Stimulated activated CD4-positive, alpha-beta T cell treated with anti-CD3 and anti-CD28 coated beads, TNF-alpha, amount 100 ng/mL, for 4 hours (primary cell): ENCODE measurements at places on chromosomes 2 and 18.
A peak's percentile ranks its signal among the peaks of the same experiment; 100 is the strongest.

DNA sequence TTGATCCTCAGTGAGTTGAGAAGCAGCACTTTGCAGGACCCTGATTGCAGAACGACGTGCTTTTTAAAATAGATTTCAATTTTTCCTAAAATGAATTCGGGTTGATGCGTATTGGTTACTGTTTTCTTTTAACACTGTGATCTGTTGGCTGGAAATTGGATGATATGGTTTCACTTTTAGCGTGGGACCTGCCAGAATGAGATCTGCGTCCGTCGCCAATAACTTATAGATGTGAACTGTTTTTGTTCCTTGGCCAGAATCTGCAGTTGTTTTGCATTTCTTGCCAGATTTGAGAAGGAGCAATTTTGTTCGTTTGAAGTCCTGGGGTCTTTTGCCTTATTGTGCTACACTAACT is 703 bp downstream of the UGGT1 start:
- DNase-seq: no peak

DNA sequence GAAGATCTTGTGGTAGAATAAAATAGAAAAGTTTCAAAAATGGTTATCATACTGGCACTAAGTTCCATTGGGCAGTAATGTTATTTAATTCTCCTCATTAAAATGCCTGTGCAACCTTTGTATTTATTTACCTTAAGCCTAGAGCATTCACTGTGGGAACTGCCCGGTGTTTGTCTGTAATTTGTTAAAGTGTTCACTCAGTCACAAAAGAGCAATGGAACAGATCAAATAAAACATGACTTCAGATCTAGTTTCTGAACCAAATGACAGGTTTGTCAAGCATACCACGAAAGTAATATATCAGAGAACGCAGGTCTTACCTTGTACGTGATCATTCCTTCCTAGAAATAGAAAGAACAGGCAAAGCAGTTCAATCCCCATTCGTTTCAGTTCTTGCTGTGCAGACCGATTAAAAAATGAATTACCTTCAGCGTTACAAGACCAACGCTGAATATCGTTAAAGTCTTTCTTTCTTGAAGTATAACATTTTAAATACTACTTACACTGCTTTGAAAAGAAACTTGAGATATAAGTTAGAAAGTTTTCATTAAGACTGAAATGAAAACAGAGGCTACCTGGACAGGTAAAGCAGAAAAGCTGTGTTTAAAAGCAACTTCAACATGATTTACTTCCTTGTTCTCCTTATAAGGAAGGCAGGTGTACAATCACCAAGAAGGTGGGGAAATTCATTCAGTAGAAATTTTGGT is at the start of gene ITGB6:
Gene ITGB6 (minus strand): TSS at position 590 of the 707 bp plus-strand sequence. CDS start 209 bp downstream, at position 381.
- no peak for DNase-seq

GRCh38 chr18:57081899-57082298 is 65.0 kb upstream of the BOD1L2 start:
- no peak for DNase-seq

- DNase-seq: no peak
Observed at GRCh38 chr2:237878-238277, 26.0 kb downstream of the SH3YL1 start.

DNA sequence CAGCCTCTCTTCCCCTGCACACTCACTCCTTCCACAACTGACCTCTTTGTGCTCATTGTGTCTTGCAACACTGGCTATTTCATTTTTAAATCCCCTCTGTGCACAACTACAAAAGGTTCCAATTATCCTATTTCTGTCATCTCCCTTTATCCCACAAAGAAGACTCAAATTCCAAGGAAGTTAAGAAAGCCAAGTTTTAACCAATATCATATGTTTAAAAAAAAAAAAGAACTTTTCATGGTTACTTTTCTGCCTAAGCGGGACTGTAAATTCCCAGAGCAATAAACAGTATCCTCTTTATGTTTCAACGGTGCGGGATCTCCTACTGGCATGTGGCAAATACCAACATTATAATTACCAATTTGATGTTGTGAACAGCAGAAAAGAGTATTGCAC is 83.8 kb downstream of the DOCK10 start:
- no peak for DNase-seq

GRCh38 chr2:109046925-109047508 is 58.0 kb upstream of the EDAR start:
- DNase-seq: no peak

DNA sequence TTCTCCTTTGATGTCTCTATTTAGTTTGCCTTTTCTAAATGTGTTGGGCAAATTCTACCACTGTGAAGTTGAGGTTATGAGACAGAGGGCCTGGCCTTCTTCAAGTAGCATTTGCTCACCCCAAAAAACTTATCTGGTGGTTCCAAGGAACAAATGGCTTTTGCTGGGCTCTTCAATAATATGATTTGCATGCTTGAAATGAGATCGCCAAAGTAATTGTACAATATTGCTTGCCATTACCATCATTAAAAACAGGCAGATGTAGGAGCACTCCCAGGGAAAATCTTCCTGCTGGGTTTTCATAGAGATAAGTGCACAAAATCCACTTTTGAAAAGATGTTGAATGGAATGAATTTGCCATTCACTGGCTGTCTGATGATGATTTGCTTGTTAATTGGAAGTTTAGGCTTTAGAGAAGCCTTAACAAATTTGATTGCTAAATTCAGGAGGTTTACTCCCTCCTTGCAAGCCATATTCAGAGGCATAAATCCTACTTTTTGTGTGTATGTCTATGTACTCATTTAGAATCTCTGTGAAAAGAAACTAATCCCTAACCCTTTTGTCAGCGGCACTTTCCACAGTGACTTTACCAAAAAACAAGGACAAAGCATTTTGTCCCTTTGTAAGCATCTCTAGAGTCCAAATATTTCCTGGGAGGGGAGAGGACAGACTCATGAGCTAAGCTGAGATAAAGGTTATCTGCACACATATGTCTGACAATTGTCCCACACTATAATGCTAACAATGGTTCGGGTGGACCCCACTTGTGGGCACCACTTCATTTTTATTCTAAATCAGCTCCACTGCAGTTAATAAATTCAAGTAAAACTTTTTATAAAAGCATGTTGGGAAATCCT is 240.8 kb upstream of the PIK3C3 start:
- no peak for DNase-seq

- DNase-seq: no peak
Observed at GRCh38 chr2:14301331-14301730, 331.2 kb upstream of the LRATD1 start.

- DNase-seq: no peak
Observed at GRCh38 chr2:59177748-59178147, 936.6 kb upstream of the FANCL start.

- no peak for DNase-seq
Observed at GRCh38 chr2:10226038-10226724, 76.5 kb upstream of the HPCAL1 start.

DNA sequence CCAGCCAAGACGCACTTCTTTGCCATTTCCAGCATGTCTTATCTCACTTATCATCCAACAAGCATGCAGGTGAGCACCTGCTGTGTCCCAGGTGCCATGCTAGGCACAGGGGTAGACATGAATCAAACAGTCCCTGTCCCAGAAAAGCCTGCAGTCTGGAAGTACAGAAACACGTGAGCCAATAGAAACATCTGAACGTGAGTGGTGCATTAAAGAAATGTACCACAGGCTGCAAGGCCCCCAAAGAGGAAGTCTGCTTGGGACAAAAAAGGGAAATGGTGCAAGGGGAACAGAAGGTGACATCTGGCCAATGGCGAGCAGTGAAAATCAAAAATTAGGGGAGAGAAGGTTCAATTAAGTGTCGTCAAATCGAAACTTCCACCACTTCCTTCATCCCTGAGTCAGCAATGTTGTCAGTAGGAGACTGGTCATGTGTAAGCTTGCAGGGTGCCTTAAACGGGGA is 17.6 kb upstream of the TMEM247 start:
- DNase-seq: no peak

GRCh38 chr18:24992491-24992890 is 359.5 kb downstream of the ZNF521 start:
- no peak for DNase-seq

DNA sequence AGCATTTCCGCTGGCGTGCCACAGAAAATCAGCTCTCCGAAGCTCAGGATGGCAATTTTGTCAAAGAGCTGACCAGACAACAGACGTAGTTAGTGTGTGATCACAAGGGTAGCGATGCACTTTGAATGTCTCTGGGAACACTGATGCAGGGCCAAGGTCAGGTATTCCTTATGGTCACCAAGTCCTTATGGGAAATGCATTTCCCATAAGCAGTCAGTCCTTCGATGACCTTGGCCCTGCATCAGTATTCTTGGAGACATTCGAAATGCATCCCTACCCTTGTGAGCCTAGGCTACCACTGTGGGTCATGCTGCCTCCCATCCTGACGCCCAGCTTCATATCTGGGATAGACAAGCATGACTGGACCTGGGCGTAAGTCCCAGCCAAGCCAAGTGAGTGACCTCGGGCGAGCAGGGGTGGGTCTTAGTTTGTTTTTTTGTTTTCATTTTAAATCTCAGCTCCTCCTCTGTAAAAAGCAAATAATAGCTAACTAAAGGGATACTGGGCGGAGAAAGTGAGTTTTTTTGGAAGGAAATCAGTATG is 13.6 kb downstream of the ABCG5 start:
- no peak for DNase-seq

GRCh38 chr2:64992218-64992617 is 3.0 kb downstream of the SLC1A4 start:
- no peak for DNase-seq

DNA sequence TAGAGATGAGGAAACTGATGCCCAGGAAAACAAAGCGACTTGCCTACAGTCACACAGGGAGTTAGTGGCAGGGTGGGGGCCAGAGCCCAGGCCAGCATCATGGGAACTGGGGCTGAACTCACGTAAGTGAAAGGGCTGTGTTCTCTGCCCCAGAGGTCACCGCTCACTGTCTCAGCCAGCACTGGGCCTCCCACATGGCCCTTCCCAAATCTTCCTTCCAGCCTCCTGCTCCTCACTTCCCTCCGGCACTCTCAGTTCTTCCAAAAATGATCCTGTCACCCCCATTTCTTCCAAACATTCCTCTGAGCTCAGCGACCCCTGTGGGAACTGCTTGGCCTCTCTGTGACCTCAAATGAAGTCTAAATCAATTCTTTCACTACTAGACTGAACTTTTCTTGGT is 90.5 kb upstream of the TMEM247 start:
- no peak for DNase-seq

DNA sequence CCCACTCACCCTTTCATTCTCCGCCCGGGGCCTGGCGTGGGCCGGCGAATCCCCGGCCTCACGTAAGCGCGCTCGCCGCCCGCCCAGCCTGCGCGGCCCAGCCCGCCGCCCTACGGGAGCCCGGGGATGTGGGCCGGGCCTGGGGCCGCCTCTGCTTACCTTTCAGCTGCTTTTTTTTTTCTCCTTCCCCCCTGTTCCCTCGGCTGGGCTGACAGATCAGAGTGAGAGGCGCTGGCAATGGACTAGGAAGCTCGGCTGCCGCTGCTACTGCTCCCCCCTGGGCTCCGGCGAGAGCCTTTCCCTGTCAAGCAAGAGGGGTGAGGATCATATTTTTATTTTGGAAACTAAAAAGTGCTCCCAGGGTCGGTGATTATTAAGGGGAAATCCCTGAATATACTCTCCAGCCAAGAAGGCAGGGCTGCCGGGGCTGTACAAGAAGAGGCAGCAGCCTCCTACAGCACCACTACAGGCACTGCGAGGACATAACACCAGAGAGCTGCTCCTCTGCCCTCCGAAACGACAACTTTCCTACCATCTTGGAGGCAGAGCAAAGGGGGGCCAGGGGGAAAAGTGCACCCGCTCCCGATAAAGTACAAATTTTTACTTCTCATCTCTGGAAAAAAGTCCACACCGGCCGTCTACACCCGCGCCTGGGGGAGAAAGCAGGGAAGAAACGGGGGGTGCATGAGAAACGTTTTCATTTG is at the start of gene INO80D:
Gene INO80D (minus strand): TSS at position 433 of the 704 bp plus-strand sequence. CDS start 23,158 bp downstream, outside the sequence.
- DNase-seq: peak; percentile 59

DNA sequence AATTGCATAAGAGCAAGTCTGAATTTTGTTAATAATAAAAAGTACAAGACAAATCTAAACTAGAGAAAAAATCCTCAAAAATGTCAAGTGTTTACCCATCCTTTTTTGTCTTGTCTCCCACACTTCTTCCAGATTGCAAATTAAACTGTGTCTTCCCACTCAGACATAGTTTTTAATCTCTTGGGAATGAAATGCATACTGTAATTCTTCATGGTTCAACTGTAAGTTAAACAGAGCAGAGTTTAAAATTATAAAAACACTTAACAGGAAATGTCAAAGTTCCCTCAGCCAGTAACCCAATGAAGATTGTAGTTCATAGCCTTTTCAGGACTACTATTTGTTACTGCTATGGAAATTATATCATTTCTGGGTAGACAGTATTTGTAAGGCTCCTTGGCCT is 171.8 kb downstream of the UBE2E3 start:
- DNase-seq: no peak

DNA sequence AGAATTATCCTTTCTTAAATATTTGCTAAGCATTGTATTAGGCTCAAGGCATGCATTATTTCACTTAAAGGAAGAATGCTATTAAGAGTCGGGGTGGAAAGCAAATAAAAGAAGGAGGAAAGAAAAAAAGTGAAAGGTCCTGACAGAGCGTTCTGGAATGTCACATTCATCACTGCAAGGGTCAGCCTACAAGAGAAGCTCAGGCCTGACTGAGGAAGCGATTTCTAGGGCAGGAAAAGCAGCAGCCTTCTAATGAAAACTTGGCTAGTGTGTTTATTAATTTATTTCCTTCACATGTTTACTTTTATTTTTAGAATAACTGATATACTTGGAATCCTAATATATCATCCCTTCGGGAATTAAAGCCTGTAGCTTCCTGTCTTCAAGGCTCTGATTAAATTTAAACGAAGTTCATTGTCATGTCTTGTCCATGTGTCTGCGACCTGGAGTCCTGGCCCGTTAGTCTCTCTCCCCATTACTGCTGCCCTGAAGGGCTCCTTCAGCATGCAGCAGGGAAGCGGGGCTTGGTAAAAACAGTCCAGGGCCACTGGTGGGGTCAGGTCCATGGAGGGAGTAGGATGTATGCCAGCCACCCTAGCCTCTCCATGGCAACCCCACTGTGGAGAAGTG is 119.2 kb upstream of the CCDC68 start:
- DNase-seq: no peak

DNA sequence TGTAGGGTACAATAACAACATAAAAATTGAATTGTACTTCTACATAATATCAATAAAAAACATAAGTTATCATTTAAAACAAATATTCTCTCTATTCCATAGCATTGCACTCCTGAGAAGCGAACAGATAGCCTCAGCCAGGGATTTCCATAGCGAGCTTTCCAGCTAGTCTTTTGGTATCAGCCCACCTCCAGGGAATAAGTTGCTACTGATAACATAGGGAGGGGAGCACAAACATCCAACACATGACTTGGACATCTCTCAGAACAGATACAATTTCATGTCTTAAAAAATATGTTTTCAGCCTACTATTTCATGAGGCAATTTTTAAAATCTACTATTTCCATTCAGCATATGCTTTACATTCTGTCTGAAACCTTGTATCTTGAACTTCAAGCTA is 804.4 kb upstream of the RAB6C start:
- no peak for DNase-seq

GRCh38 chr2:46032996-46033395 is 264.2 kb upstream of the EPAS1 start:
- DNase-seq: no peak

- no peak for DNase-seq
Observed at GRCh38 chr2:232749331-232749730, 27.0 kb downstream of the KCNJ13 start.
